Aorta (tissue), 5 donors: ENCODE measurements at places on chromosomes 3 and 15. TPM values are rescaled to one million over a fixed set of nuclear protein-coding genes. Genes with fewer than 3 reads are reported as not detected.

The CMTM7 gene
- 17.3 TPM for total RNA-seq

The IL5RA gene
- not detected for total RNA-seq

The GALNT15 gene
- total RNA-seq: 44.7 TPM

The SOX2 gene
- total RNA-seq: 0.29 TPM

The LXN gene
- 37.8 TPM for total RNA-seq

The PIF1 gene
- 0.65 TPM for total RNA-seq

The PDCD7 gene
- total RNA-seq: 18.3 TPM

The AP3B2 gene
- total RNA-seq: 0.16 TPM

The SLC28A2 gene
- total RNA-seq: not detected

The C3orf49 gene
- not detected for total RNA-seq

The C3orf80 gene
- total RNA-seq: 1.1 TPM

The FETUB gene
- total RNA-seq: not detected

The PAK6 gene
- 0.91 TPM for total RNA-seq

The CRABP1 gene
- total RNA-seq: not detected

The LINS1 gene
- 12.8 TPM for total RNA-seq

The EFCAB12 gene
- total RNA-seq: 0.36 TPM

The PRKAR2A gene
- 52.8 TPM for total RNA-seq

The NMNAT3 gene
- total RNA-seq: 12.7 TPM

The ZNF80 gene
- not detected for total RNA-seq

The GOLGA6L4 gene
- 6.8 TPM for total RNA-seq

The USF3 gene
- total RNA-seq: 18.3 TPM

The TM6SF1 gene
- 7.9 TPM for total RNA-seq

The SAMMSON gene
- 25.6 TPM for total RNA-seq

The ABHD5 gene
- 28.8 TPM for total RNA-seq

The GOLGA8K gene
- total RNA-seq: 10.0 TPM

The KLHDC8B gene
- 27.0 TPM for total RNA-seq

The SLC2A2 gene
- total RNA-seq: not detected

The RPL35A gene
- 637 TPM for total RNA-seq

The PLSCR2 gene
- 1.0 TPM for total RNA-seq

The STRA6 gene
- 0.16 TPM for total RNA-seq

The SPSB4 gene
- 1.0 TPM for total RNA-seq

The RBP2 gene
- not detected for total RNA-seq

The SCN5A gene
- 2.0 TPM for total RNA-seq

The DNAH12 gene
- total RNA-seq: 0.10 TPM

The CLEC3B gene
- total RNA-seq: 109 TPM

The CCK gene
- total RNA-seq: not detected

The MYZAP gene
- total RNA-seq: 0.84 TPM

The EPHA3 gene
- 19.3 TPM for total RNA-seq

The NOX5 gene
- total RNA-seq: 0.19 TPM

The FEZF2 gene
- not detected for total RNA-seq

The SLC9A9 gene
- total RNA-seq: 45.8 TPM

The IMPDH2 gene
- 101 TPM for total RNA-seq

The INKA1 gene
- total RNA-seq: 5.5 TPM

The SPATA12 gene
- total RNA-seq: not detected

The FANCD2OS gene
- total RNA-seq: not detected
